Left kidney (tissue), 8 donors: ENCODE measurements at places on chromosomes 7 and 10.

GRCh38 chr10:20898866-20899535 is 1.9 kb upstream of the NEBL start:
- DNase-seq: no peak

DNA sequence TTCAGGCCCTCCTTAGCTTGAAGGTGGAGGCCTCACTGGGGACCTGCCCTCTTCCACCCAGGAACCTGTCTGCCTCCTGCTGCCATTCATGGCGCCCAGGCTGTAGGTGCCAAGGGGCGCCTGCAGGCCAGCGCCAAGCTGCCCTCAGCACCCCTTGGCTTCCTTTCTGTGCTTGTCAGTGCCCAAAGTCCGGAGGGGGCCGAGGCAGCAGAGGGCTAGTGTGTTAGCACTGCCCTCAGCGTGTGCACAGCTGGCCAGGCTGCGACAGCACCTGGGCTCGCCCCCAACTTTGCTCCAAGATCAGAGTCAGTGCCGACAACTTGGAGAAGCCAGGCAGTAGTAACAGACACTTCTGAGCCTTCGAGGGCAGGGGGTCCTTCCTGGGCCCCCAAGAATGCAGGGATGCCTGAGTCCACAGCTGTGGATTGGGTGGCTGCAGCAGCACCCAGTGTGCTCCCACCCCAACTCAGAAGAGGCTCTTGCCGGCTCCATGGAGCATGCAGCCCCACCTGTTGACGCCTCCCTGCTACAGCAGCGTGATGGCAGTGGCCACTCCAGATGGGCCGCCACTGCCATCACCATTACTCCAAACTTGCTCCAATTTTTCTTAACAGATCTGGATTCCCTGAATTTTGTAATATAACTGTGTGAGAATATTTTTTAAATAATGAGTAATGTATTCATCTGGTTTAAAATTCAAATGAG is 41.7 kb downstream of the CACUL1 start:
- no peak for DNase-seq

GRCh38 chr7:104795086-104795485 is 218.9 kb upstream of the KMT2E start:
- DNase-seq: no peak

GRCh38 chr7:149202831-149203231 is 7.5 kb downstream of the ZNF282 start:
- DNase-seq: no peak

DNA sequence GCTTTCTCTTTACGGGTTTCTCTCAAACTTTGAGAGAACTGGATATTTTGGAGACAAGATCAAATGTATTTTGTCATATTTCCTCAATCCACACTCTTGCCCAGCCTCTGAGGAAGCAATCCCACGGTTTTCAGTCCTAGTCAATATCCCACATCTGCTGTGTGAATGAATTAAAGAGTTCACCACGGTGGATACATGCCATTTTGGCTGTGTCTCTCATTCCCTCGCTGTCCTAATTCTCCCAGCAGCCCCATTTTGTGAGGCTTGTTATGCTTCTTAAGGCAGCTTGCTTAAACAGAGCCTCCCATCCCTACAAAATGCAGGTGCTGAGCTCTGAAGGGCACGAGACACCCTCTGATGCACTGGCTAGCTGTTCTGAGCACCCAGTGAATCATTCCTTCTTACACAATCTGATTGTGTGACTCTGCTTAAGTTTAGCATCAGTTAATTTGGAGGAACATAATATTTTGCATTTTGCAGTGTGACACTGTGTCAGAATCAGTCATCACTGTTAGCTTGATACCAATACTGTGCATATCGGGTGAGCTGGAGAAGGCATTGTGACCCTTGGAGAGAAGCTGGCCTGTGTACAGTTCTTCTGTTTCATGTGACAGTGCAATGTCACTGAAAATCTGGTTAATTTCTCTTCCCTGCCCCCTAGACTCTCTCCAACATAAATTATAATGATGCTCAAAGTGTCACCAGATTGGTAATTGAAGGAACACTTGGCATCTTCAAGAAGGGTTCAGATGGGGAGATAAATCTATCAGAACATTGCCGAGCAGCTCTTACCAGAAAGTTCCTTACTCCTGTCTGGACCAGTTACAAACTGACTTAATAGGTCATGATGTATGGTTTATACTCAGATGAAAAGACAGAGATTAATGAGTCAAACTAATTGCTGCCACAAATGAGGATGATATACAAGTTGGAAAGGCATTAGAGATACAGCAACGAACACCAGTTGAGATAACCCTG is 103.7 kb upstream of the AOAH start:
- DNase-seq: no peak

- DNase-seq: no peak
These were observed 65.4 kb upstream of the PDCD4 start for GRCh38 chr10:110806335-110806734.

DNA sequence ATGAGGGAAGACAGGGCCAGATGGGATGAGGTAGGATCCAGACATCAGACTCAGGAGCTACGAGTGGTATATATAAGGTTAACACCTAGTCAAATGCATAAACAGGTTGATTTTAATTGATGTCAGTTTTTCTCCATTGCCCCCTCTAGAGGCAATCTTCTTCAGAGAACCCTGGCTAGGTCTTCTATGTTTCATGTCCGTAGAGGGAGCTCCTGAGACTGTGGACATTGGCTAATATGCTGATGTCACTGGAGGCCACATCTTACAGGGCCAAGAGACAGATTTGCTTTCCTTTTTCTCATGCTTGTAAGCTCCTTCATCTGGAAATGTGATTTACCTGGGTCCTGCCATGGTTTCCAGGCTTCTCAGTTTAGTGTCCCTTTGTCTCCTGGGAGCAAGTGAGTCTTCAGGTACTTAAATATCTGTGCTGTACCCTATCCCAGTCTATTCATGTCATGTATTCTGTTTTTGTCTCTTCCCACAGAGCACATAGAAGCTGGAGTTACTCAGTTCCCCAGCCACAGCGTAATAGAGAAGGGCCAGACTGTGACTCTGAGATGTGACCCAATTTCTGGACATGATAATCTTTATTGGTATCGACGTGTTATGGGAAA is 161.6 kb upstream of the PRSS1 start:
- DNase-seq: no peak

- DNase-seq: no peak
These were observed 220.7 kb downstream of the ADK start for GRCh38 chr10:74371696-74372095.

GRCh38 chr7:1218541-1219165 is 14.0 kb upstream of the UNCX start:
- DNase-seq: no peak

GRCh38 chr7:46386428-46387399 is 465.6 kb upstream of the IGFBP3 start:
- DNase-seq: no peak

GRCh38 chr7:33742999-33743587 is 162.2 kb upstream of the BMPER start:
- no peak for DNase-seq

DNA sequence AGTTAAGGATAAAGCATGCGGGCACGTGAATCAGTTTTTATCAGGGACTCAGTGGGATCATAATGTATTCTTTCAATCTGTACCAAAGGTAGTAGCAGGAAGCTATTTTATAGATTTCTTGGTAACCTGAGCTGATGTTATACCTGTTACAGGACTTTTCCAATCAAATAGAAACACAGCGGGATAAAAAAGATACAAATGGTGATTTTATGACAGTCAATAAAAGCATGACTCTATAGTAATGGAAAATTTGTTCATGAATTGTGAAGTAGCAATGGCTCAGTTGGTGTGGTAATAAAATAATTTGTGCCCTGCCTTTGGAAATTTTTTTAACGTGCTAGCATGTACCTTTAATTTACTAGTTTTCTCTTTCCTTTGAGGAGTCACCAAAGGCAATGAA is 300.7 kb upstream of the CELF2 start:
- DNase-seq: no peak

DNA sequence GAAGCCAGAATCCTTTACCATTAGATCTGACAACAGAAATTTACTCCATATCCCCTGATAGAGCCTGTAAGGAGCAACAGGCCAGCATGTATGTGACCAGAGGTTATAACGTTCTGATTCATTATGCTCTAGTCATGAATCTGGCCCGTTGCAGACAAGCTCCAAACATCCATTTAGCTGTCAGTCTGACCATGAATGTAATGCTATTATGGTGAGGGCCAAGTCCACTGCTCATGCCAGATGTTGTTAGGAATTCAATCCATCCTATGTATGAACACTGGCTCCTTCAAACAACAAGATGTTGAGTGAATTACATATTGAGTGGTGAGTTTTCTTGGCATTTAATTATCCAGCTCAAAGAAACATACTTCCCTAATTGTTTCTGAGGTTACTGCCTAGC is 610.1 kb upstream of the ANKRD30A start:
- DNase-seq: no peak

GRCh38 chr10:15411010-15411409 is 39.9 kb upstream of the FAM171A1 start:
- no peak for DNase-seq

GRCh38 chr10:43214071-43214955 is 52.6 kb downstream of the RASGEF1A start:
- DNase-seq: no peak

GRCh38 chr7:29607889-29608288 is 44.3 kb downstream of the PRR15 start:
- DNase-seq: no peak

DNA sequence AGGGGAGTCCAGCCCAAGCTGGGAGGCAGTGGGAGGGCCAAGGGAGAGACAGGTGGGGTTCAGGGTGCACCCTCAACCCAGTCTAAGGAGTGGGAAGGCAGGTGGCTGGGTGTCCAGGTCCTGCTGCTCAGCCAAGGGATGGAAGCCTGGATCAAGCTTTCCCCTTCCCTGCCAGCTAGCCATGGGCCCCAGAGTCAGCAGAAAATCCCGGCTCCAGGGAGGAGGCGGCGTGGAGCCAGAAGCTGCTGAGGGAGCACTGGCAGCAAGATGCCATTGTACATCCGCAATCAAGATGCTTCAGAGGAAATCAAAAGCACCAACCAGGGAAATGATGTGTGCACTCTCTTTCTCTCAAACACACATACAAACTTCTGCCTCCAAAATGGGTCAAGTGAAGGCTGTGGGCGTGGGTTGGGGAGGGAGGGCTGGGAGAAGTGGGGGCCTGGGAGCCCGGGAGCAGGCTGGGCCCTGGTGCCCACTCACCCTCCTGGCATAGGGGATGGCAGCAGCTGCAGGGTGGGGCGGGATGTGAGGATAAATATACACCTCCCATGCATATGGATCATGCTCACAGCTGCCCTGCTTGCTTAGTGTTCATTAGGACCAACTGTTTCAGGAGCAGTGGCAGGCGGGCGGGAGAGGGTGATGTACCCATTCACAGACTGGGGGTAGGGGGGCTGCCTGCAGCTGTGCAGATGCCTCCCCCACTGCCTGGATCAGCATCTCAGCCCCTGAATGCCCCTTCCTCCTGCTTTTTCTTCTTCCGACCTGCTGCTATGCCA is 24.2 kb downstream of the TRIM8 start:
- no peak for DNase-seq

DNA sequence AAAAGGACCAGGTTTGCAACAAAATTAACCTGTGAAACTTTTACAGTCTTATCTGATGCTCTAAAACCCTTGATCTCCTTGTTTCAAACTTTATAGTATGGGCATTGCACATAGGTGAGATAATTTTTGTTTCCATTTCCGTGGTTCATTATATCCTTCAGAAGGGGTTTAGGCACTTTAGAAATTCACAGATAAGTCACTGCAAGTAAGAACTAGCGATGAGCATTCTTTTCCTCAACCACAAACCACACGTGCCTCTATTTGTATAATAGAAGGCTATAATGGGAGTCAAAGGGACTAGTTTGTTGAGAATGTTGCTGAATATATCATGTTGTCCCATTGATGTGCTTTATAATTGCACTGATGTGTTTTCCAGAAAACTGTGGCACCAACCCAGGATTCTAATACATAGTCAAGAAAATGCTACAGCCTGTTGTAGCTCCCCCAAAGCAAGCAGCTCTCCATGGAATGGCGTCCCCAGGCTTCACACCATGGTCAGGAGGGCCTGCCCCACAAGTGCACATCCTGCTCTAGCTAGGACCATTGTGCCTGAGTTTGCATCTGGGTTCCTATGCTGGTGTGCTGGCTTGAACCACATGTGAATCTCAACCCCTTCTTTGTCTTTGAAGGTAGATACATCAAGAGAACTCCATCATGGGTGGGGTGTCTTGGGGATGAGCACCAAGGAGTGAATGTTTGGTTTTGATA is 14.0 kb upstream of the ATXN7L1 start:
- no peak for DNase-seq

DNA sequence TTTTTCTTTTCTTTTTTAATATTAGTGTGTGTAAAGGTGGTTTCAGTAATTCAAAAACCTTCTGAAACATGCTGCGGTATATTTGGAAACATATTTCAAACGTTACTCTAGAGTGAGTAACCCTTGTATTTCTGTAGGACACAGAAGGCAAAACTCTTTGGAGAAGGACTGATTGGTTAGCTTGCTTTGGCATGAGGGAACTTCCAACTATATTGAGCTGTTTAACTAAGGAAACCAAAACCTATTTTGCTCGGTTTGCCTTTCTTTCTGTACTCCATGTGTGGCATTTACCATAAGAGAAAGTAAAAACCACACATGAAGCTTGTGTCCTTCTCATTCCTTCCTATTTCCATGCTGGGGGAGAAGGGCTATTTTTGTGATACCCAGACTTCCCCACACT is 149.8 kb downstream of the DYNC1I1 start:
- no peak for DNase-seq

GRCh38 chr7:15836041-15836440 is 149.6 kb upstream of the MEOX2 start:
- no peak for DNase-seq

DNA sequence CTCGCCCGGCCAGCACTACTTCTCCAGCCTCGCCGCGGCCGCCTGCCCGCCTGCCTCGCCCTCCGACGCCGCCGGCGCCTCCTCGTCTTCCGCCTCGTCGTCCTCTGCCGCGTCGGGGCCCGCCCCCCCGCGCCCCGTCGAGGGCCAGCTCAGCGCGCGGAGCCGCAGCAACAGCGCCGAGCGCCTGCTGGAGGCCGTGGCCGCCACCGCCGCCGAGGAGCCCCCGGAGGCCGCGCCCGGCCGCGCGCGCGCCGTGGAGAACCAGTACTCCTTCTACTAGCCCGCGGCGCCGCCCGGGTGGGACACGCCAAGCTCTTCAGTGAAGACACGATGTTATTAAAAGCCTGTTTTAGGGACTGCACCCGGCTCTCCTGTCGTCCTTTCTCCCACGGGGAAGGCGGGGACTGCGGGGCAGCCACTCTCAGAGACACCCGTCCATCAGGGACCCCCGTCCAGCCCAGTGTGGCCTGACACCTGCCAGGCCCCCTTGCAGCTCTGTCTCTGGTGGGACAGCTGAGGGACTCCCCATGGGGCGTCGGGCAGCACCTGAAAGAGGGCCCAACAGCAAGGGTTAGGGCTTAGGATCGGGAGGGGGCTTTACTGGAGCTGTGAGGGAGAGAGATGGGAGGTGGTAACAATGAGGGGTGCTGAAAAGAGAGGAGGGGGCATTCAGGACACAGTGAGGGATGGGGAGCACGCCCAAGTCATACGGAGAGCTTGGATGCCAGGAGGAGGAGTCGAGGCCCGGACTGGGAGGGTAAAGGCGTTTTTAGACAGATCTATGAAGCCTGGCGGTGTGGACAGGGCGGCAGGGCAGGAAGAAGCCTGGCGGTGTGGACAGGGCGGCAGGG is 34.7 kb downstream of the SPDYE6 start:
- DNase-seq: no peak

GRCh38 chr7:20350996-20351692 is 20.4 kb downstream of the ITGB8 start:
- DNase-seq: no peak
